ENCODE measurements at places on chromosomes 6 and 20.

- no peak for DNase-seq
These were observed 484.9 kb upstream of the MAN1A1 start for GRCh38 chr6:119834418-119834817.

- no peak for DNase-seq
These were observed 589.9 kb upstream of the SLC35B3 start for GRCh38 chr6:9025228-9025627.

DNA sequence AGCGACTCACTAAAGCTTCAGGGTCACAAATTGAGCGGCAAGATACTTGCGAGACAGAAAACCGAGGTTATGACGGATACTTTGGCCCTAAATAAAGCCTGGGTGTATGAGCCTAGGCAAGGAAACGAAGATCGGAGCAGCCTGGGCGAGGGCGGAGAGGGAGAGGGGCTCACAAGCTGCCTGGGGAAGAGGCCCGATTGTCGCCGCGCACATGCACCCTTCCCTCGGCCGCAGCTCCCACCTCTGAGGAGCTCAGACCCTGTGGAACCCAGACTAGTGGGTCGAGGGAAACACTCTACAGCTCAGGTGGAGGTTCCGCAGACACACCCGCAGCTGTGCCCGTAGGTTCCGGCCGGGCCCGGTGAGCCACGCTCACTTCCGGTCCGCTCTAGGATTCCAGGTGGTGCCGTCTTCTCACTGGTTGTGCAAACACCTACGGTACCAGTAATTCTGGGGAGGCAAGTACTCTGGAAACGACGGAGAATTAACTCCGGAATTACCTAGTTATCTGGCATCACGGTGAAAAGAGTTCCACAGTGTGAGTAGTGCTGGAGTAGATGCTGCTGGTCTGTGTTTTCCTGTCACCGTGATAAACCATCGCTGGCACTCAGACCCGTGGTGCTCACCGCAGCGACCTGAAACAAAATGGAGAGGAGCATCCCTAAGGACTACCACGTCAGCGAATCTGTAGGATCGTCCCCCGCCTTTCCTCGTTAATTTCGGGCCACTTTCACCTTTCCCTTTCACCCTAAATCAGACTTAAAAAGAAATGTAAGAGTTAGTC, 61.5 kb downstream of the GPX5 start:
- DNase-seq, result peak; percentile 37

DNA sequence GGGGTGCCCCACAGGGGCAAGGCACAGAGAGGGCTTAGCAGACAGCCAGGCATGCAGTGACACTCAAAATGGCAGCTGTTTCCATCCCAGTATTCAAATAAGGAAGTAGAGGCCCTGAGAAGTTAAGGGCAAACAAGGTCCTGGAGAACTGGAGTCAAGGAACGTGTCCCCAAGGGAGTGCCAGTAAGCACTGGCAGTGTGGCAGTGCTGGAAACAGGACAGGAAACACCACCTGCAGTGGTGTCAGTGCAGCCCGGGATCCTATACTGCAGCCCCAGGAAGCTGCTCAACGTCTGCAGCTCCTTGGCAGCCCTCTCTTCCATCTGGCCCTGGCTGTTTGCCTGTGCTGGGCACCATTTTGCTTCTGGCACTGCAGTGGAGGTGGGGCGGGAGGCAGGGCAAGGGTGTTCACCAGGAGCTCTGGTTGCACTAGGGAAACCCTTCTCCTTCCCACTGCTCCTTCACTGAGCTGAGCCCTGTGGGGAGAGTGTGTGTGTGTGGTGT, 56.3 kb downstream of the EDN3 start:
- DNase-seq, result no peak

DNA sequence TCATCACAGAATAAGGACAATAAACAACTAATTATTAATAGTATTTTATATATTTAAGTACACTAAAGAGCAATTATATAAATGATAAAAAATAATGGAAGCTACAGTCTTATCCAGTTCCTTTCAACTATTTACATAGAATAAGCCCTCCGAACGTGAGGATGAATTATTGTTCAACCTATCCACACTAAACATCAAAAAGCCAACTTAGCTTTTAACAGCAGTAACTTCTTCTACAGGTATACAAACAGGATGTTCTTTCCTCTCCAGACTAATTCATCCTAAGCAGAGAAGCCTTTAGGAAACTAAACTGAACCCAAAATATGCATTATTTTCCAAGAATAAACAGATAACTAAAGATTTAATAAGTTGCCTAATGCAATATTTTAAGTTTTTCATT, 2.3 kb downstream of the FKBP5 start:
- DNase-seq, result no peak

DNA sequence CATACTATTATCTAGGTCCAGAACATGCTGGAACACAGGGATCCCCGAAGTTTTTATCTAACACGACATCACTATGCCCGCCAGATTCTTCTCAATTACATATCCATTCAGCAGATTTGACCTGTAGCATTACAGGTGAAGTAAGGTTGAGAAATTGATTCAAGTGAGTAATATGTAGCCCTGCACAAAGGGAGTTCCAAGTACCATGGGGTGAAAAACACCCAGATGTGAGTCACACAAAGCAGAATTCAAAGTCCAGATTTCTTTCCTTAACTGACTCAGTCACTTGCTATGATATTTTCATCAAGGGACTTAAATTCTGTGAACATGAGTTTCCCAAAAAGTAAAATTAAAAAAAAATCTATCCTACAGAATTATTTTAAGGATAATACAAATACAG, 655.4 kb upstream of the PTCHD4 start:
- DNase-seq, result no peak

- no peak for DNase-seq
These were observed 128.0 kb downstream of the UST start for GRCh38 chr6:148874698-148875293.

GRCh38 chr20:15222502-15223330, 885.3 kb upstream of the FLRT3 start:
- no peak for DNase-seq

DNA sequence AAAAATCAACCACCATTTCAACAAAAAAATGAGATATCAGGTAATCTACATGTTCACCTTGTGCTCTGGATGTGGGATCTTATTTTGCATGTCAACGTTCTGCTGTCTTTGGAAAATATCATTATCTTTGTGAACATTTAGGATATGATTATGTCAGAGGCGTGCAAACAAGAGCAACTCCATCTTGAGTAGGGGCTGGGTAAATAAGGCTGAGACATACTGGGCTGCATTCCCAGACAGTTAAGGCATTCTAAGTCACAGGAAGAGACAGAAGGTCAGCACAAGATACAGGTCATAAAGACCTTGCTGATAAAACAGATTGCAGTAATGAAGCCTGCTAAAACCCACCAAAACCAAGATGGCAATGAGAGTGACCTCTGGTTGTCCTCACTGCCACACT, 28.8 kb upstream of the ZBTB24 start:
- DNase-seq, result no peak

DNA sequence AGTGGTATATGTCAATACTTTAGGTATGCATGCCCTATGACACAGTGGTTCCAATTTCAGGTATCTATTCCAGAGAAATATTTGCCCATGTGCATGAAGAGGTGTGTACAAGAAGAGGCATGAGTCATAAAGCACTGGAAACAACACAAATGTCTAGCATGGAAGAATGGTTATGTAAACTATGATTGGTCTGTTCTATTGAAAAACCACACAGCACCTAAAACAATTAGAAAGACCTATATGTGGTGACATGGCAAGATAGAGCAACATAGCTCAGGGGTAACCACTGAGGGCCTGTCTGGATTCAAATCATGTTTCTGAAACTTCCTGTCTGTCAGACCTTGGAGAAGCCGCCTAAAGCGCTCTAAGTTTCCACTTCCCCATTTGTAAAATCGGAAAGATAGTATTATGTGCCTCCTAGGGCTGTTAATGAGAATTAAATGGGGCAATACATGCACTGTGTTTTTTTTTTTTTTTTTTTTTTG, 76.0 kb upstream of the SHLD1 start:
- DNase-seq, result no peak
